ENCODE measurements at places on chromosomes 2 and 18. TPM values are rescaled to one million over a fixed set of nuclear protein-coding genes. Genes with fewer than 3 reads are reported as not detected.

DNA sequence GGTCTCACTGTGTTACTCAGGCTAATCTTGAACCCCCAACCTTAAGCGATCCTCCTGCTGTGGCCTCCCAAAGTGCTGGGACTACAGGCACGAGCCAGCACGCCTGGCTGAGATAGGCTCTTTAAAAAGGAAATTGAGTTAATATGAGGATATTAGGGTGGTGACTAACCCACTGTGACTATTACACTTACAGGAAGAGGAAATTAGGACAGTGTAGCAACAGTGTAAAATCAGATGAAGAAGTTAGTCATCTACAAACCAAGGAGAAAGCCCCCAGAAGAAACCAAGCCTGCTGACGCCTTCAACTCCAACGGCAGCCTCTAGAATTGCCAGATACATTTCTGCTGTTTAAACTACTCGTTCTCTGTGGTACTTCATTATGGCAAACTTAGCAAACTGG, 711.9 kb downstream of the SUCLG1 start:
- DNase-seq, result no peak

DNA sequence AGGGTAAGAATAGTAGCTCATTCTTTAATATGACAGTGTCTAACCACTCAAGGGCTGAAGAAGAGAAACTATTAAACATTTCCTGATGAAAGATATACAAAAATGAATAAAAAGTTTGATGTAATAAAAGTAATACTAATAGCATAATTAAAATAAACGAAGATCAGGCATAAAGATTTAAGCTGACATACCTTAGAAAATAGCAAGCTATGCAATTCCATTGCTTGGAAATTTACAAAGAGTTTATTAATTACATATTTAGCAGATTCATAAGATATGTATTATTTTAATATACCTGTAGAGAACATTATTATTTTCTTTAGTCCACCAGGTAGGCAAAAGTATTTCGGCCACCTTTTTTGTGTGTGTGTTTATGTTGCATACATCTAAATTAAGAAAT, 229.4 kb downstream of the GCA start:
- no peak for DNase-seq

STAT4 gene
- 57.4 TPM for total RNA-seq

GRCh38 chr18:63107931-63108330, 211.6 kb downstream of the BCL2 start:
- DNase-seq, result no peak

- no peak for DNase-seq
Observed at GRCh38 chr2:6922201-6922656, 5.0 kb downstream of the RNF144A start.
